Smooth muscle cell of the coronary artery (primary cell): ENCODE measurements at places on chromosomes 12 and 14. TPM values are rescaled to one million over a fixed set of nuclear protein-coding genes. Genes with fewer than 3 reads are reported as not detected.

POTEG gene
- total RNA-seq = not detected in 2 replicates

PPHLN1 gene
- 70.4 and 84.1 TPM in 2 replicates for total RNA-seq

NEUROD4 gene
- not detected in 2 replicates for total RNA-seq

KRT79 gene
- total RNA-seq = not detected in 2 replicates

CIPC gene
- 7.2 and 8.3 TPM in 2 replicates for total RNA-seq

LAG3 gene
- 0.15 TPM in 1 of 2 replicates, not detected in the other for total RNA-seq

TAS2R46 gene
- 0.82 and 1.9 TPM in 2 replicates for total RNA-seq

IL31 gene
- total RNA-seq = not detected in 2 replicates

CCER1 gene
- total RNA-seq = not detected in 2 replicates

RHOJ gene
- total RNA-seq = 10.5 and 41.2 TPM in 2 replicates

NDUFA12 gene
- 93.7 and 104 TPM in 2 replicates for total RNA-seq

ETFRF1 gene
- total RNA-seq = 6.2 and 12.5 TPM in 2 replicates

METTL3 gene
- total RNA-seq = 48.4 and 68.7 TPM in 2 replicates

WSCD2 gene
- not detected in 2 replicates for total RNA-seq

LTBR gene
- total RNA-seq = 25.7 and 27.2 TPM in 2 replicates

RPS6KA5 gene
- total RNA-seq = 0.59 and 2.6 TPM in 2 replicates

SIX6 gene
- not detected in 2 replicates for total RNA-seq

SCN8A gene
- total RNA-seq = 0.23 and 27.5 TPM in 2 replicates

ADGRD1 gene
- total RNA-seq = 0.15 and 37.2 TPM in 2 replicates

MANSC4 gene
- not detected in 2 replicates for total RNA-seq

HAL gene
- total RNA-seq = under 0.01 and 0.47 TPM in 2 replicates

RAD9B gene
- total RNA-seq = 0.30 TPM in 1 of 2 replicates, not detected in the other

FAM90A1 gene
- total RNA-seq = 0.35 TPM in 1 of 2 replicates, not detected in the other

C14orf119 gene
- 53.4 and 58.8 TPM in 2 replicates for total RNA-seq

RPL10L gene
- total RNA-seq = not detected in 2 replicates

CMTM5 gene
- not detected in 2 replicates for total RNA-seq

FBLN5 gene
- total RNA-seq = 25.0 and 26.1 TPM in 2 replicates

CABP1 gene
- 0.82 and 0.83 TPM in 2 replicates for total RNA-seq

MYL2 gene
- not detected in 2 replicates for total RNA-seq

KRT3 gene
- not detected in 2 replicates for total RNA-seq
